ENCODE measurements at places on chromosomes 6 and 20.

- DNase-seq = no peak
Measured at GRCh38 chr6:90053614-90054013, 159.3 kb downstream of the GJA10 start.

DNA sequence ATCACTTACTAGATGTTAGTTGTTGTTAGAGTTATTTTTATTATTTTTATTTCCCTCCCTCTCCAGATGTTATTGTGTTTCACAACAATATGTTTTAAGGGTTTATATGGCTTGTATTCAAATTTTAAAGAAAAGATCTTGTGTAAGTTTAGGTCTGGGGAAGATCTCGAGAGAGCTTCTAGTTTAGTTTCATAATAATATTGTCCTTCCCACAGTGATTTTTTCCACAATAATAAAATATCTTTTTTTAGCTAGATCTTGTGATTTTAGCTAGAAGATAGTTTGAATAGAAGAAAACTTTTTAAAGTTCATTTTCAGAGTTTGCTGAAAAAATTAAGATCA is 55.0 kb downstream of the ADGRG6 start:
- no peak for DNase-seq

DNA sequence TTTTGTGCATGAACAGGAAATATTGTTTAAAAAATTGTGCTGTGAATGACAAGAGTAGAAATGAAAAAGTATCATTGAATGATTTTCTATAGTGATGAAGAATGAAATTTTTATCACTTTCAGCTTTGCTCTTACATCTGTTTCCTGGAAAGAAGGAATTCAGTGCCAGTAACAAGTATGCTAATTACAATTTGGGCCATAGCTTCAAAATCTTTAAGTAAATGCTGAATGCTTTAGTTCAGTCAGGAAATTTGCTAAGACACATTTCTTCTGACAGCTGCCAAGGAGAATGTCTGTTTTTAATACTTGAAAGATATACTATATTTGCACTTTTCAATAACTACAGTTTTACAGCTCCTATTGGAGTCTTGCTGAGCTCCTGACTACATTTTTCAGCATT is 203.7 kb upstream of the RSPO3 start:
- DNase-seq = no peak

GRCh38 chr6:149961728-149962425 is 1.9 kb upstream of the ULBP1 start:
- DNase-seq = peak; percentile 56

GRCh38 chr6:157246048-157246630 is 77.2 kb downstream of the TMEM242 start:
- no peak for DNase-seq

GRCh38 chr20:34708621-34709043 is 4.5 kb downstream of the TP53INP2 start:
- peak; percentile 71 for DNase-seq

DNA sequence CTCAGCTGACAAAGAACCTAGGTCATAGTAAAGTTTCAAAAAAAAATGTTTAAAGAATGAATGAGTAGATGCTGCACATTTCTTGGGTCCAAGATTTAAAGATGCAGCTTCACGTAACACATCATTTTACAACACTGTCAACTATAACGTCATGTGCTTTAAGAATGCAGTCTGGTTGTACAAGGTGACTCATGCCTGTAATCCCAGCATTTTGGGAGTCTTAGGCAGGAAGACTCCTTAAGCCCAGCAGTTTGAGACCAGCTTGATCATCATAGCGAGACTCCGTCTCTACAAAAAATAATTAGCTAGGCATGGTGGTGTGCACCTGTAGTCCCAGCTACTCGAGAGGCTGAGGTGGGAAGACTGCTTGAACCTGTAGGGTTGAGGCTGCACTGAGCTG is 21.9 kb downstream of the SLC17A5 start:
- DNase-seq = no peak

- DNase-seq = no peak
Measured at GRCh38 chr6:34961574-34961973, 72.5 kb downstream of the ANKS1A start.

Data from activated CD4-positive, alpha-beta T cell treated with anti-CD3 and anti-CD28 coated beads, Interleukin-2, Interleukin-6, amounts not matched to agents 100 ng/mL and 50 ng/mL, durations not matched to agents 16 hours and 8 hours (primary cell).